ENCODE measurements at places on chromosomes 12 and 14.

GRCh38 chr12:109949089-109949488 lies 47.1 kb downstream of the GIT2 start:
- no peak for DNase-seq

DNA sequence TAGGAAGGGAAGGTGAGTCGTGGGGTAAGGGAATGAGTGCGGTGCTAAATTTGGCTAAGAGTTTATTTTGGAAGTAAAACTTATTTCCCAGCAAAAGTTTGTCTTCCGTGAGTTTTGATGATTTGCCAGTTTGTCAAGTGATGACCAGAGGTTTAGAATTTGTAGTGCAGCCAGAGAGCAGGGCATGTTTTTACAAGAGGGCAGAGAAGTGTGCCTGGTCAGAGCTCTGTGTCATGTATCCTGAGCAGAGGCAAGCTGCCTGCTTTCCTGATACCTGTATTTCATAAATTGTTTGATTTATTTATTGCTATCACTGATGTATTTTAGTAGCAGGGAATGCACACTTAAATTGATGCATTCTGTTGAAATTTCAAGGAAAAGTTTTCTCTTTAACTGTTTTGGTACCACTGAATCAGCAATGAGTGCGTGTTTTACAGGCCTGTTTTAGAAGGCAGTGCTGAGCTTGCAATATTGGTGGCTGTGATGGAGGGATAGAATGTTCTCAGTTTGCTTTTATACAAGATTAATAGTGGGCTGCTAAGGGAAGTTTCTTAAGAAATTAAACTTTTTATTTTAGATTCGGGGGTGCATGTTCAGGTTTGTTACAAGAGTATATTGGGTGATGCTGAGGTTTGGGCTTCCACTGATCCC lies 19.7 kb upstream of the RD3L start:
- no peak for DNase-seq

DNA sequence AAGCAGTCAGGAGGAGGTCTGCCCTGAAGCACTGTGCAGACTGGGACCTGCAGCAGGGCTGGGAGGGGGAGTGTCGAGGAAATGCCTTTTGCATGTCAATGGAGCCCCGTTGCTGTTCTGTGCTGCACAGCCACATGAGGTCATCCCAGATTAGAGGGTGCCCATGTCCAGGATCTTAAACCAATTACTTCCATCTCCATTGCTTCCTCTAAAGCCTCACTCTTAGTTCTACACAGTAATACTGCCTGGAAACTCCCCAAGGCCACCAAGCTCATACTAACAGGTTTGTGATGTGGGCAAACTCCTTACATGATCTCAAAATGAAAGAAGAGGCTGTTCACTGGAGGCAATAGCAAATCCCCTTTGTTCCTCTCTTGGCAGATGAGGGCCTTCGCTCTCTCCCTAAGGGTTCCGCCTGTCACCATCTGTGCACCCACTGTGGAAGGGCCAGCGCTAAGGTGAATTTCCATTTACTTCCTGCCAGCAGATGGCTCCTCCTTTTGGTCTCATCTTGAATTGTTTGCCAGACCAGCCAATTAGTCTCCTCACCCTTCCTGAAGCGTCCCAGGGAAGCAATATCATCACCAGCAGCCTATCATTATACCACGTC lies 35.4 kb upstream of the LTA4H start:
- DNase-seq: peak; percentile 85

DNA sequence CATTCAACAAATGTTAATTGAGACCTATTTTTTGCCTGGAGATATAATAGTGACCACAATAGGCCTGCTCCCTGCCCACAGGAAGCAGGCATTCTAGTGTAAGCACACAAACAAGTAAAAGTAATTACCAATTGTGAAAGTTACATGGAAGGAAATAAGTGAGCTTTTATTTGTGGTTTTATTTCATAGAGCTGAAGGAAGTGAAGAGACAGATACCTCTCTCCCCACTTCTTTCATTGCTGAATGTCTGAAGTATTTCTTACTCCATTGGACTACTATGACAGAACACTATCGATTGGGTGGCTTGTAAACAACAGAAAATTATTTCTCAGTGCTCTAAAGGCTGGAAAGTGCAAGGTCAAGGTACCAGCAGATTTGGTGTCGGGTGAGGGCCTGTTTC lies 183.5 kb downstream of the PRKCH start:
- no peak for DNase-seq

All from WERI-Rb-1 (cell line).